CD4-positive, alpha-beta T cell treated with Interleukin-10 for 1 hour (primary cell): ENCODE measurements at places on chromosomes 1 and 21.

DNA sequence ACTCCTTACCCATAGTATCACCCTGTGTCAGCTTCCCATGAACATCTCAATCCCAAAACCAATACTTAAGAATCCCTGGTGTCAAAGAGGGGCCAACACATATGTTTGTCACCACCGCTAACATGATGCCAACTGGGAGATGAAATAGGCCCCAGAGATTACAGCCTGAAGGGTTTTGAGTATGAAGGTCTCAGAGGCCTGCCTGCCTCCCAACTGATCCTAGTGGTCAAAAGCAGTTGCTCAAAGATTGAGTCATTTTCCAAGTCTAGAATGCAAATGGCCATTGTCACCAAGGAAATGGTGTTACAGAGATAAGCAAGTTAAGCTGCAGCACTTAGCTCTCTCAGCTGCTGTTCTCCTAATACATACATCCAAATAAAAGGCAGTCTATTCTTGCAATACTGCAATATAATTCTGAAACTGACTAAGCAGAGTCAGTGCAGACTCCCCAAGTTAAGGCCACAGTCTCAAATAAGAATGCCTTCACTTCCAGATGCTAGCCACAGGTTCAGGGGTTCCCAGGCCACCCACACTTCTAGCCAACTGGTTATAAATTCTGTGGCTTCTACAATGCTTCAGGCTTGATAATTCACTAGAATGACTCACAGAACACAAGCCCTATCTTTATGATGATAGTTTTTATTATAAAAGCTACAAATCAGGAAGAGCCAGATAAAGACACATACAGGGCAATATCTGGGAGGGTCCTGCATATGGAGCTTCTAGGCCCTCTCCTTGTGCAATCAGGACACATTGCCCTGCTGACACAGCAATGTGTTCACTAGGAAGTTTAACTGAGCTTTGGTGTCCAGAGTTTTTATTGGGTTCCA lies 18.7 kb downstream of the DUSP10 start:
- DNase-seq, result no peak

DNA sequence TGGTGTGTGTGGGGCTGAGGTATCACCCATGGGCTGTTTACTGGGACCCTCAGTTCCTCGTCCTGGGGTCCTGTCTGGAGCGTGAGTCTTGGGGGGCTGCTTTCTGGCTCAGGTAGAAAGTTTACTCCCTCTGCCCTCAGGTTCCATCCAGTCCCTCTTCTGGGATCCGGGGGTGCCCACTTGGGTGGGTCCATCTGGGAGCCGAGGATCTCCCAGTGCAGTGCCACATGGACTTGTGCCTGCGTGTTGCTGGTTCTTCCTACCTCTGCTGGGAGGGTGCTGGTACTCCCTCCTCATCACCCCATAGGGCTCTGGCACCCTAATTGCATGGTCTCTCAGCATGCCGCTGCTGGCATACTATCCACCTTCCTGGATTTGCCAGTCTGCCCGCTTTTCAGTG lies 14.0 kb downstream of the SNAP47 start:
- no peak for DNase-seq

GRCh38 chr1:9371391-9371935 lies 78.8 kb downstream of the SPSB1 start:
- no peak for DNase-seq

- DNase-seq, result no peak
Measured at GRCh38 chr1:202702088-202702487, 8.2 kb downstream of the SYT2 start.

- DNase-seq, result no peak
Measured at GRCh38 chr1:5507340-5507739, 484.9 kb downstream of the NPHP4 start.

- no peak for DNase-seq
Measured at GRCh38 chr1:151958959-151959358, 34.7 kb downstream of the S100A10 start.

DNA sequence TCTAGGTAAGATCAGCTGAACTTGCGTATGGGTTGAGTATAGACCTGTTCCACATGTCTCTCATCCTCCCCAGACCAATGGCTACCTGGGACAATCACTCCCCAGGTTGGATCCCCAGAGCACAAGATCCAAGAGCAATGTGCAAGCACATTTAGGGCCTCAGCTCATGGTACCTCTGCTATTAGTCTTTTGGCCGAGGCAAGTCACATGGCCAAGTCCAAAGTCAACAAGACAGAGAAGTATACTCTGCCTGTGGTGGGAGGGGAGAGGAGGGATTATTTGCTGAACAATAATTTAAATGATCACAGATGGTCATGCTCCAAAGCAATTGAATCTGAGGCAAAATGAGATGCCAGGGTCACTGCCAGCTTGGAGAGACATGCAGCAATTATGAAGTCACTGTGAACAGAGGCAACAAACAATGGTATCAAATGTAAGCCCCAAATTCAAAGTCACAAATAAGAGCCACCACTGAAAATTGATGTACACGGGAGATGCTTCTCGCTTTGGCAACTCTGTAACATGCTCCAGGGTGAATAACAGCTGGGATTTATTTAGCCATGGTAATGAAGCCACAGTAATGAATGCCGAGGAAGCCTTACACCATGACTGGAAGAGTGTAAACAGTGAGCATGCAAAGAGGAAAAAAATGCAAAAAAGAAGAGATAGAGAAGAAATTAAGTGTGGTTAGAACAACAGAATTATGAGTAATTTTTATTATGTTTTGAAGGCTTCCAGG lies 149.1 kb downstream of the ZNF281 start:
- no peak for DNase-seq

GRCh38 chr1:201639826-201640225 lies 100.9 kb downstream of the NAV1 start:
- DNase-seq, result no peak

- DNase-seq, result no peak
Measured at GRCh38 chr21:38506661-38507281, 8.5 kb upstream of the ERG start.

DNA sequence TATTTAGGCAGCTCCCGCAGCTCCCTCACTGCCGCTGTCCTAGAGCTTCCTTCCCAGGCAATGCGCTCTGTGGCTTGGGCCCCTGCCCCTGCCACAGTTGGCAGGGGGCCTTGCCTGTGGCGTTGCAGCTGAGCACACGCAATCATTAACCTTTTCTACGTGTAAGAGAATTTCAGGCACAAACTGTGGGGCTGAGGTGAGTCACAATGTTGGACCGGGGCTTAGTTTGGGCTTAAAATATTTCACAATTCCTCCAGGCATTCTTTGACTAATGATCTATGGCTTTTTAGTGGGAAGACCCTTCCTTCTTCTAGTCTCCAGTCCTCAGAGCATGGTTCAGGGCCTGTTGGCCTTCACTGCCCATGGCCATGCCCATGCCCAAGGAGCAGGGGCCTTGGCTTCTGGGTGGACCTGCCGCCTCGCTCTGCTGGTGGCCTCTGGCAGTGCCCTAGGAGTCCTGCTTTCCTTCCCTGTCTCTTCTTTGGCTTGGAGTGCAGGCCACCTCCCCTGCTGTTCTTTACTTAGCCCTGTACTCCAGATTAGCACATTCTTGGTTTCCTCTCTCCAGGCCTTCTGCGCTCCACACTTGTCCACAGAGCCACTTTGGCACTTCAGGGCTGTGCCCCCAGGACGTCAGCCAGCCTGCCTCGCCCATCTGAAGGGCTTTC lies 39.2 kb downstream of the MAPKAPK2 start:
- no peak for DNase-seq

DNA sequence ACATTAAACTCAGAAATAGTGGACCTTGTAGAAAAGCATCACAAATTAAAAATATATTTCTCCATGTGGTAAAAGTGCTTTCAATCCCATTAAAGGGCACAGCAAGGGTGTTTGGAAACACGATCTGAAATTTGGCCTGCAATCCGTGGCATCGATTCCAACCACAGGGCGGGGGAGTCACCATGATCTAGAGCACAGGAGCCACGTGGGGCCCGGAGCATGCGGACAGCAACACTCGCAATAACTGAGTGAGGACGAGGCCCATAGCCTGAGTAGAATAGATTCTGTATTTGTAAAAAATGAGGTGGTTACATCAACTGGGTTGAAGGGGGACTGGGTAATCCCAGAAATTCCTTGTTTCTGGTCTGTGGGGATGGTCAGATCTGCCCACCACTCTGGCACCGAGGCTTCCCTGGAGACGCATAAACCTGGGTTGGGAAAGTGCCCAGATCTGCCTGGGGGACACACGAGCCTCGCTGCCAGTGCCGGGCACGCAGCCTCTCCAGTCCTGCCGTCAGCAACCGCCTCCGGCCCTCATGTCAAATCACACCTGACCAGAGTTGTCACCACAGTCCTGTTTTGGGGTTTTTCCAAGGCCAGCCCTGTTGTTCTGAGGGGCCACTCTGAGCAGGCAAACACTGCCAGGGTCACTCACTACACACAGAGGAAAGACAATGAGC lies 104.3 kb downstream of the PGBD5 start:
- no peak for DNase-seq

DNA sequence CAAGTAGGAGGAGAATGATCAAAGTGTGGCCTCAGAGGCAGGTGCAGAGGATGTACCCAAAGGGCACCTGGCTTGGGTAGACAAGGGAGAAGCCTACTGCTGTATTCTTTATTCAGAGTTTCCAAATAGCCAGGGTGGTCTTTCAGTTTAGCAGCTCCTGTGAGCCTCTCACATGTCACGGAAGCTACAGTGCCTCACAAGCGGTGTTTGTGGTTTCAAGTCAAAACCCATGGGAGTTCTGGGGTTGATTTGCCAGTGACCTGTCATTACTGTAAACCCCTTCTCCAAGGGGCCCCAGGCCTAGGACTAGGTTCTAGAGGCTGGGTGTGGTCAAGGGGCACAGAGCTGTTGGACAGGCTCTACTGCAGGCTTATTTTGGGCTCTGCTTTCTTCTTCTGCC lies 10.2 kb upstream of the IL10 start:
- DNase-seq, result no peak

- no peak for DNase-seq
Measured at GRCh38 chr1:226108935-226109828, 46.7 kb downstream of the H3-3A start.

- DNase-seq, result no peak
Measured at GRCh38 chr1:160004001-160004400, 27.8 kb downstream of the PIGM start.

GRCh38 chr1:108610073-108610472 lies 50.2 kb downstream of the EEIG2 start:
- DNase-seq, result no peak

DNA sequence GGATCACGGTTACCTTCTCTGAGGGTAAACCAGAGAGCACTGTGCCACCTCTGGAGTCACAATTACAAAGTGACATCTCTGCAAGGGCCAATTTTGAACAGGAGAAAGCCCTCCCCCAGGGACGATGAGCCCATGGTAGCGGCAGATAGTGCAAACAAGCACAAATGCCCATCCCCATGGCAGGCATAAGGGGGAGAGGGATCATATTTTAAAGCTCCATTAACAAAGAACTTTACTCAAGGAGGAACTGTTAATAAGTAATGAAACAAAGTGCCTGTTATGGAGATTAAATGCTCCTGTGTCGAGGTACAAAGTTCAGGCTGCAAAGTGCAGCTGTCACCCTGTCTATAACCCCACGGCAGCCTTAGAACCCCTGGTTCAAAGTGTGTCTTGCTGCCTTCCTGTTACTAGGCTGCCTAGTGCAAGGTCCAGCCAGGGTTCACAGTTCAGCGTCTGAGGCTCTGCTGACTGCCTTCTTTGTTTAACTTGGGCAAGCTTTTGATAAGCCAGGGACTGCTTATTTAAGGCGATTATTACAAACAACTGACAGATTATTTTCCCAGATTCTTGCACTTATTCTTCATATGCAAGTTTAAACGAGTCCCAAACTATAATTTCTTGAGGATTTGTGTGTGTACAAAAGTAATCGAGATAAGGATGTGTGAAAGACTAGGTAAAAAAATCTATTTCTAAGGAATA lies 75.7 kb upstream of the NRIP1 start:
- DNase-seq, result no peak

DNA sequence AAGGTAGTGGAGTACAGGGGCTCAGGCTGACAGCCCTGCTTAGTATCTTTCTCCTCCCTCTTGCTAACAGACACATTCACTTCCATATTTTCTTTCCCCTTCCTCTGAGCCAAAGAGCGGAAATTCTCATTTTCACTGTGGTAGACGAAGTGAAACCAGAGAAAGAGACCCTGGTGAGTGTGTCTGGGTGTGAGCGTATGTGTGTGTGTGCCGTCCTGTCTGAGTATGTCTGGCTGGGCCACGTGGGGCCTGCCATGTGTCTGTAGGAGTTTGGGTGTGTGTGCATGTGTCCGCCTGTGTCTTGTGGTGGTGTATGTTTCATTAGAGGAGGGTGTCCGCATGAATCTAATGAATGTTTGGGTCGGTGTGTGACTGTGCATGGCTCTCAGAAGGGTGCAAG lies 1.7 kb downstream of the COL8A2 start:
- peak; percentile 35 for DNase-seq

DNA sequence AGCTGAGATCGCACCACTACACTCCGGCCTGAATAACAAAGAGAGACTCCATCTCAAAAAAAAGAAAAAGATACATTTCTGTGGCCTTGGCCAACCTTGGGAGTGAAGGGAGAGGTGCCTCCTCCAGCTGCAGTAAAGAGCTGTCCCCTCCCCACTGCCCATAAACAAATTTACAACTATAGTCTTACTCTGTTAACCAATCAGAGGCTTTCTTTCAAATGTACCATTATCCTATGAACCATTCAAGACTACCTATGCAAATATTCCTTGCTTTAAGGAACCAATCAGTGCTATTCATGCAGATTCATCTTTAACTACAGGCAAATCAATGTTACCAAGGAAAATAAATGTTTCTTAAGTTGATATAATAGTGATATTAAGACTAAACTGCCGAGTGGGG lies 1.0 kb downstream of the CELA2B start:
- DNase-seq, result no peak

GRCh38 chr1:213698092-213698702 lies 289.6 kb upstream of the PROX1 start:
- no peak for DNase-seq

GRCh38 chr1:48488721-48489120 lies 16.7 kb upstream of the SPATA6 start:
- no peak for DNase-seq

DNA sequence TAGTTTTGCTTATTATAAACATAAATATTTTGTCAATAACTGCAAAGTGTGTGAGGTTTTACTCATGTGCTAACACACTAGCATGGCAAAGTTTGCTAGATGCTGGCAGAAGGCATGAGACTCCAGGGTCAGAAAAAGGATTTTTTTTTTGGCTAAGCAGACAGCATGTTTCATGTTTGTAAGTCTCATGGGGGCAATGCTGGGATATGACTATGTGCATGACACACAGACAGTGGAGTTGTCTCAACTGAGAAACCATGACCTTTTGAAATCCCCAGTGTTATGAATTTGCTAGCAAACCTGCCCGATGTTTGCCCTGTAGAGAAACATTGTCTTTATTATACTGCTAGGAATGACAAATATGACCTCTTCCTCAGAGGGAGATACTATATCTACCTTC lies 448.2 kb downstream of the BRINP3 start:
- no peak for DNase-seq

- DNase-seq, result no peak
Measured at GRCh38 chr21:44347911-44348451, 5.4 kb upstream of the TRPM2 start.

DNA sequence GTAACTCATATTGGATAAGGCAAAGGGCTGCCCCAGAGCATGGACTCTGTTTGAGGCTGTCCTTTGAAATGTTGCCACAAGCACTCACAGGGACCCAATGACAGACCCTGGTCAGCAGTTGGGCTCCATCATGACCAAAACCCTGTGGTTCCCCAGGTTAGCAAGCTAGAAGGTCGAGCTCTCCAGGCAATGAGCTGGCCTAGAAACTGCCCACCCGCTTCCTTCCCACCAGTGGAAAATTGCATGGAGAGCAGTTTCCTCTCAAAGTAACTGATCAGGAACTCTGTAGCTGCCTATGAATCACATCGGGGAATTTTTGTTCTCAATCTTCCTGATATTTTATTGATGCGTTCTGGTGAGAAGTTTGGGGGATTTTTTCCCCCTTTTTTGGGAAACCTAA lies 52.8 kb downstream of the FHAD1 start:
- DNase-seq, result no peak
